BJ (cell line): ENCODE measurements at places on chromosomes 1 and 21.

DNA sequence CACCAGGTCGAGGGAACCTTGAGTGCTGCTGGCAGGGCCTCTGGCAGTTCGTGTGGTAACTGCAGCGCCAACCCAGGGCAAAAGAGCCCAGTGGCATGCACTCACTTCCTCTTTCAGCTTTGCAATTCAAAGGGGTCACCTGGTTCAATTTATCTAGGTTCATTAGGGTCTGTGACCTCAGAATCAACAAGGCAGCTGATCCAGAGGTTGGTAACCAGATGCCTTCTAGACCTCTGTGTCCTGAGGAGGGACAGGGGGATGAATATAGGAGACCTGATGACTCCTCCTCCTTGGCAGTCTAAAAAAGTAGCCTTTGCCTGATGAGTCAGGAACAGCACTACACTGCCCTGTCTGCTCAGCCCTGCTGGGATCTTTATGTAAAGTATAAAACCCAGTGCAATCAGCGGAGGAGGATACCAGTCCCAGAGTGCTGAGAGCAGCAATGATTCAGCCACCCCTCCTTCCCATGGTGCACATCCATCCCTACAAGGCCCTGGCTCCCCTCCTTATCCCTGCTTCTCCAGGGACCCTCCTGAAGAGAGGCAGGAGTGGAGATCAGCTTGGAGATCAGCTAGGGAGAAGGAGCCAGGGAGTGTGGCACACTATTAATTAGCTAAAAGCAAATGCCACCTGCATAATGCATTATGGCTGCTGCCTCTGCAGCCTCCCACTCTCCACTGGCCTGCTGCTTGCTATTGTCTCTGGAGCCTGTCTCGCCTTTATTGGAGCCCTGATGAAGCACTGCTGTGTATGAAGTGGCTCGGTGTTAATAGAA, 11.2 kb upstream of the FMOD start:
- DNase-seq = no peak

GRCh38 chr1:209850342-209850979, 22.7 kb downstream of the UTP25 start:
- no peak for DNase-seq

- no peak for DNase-seq
Observed at GRCh38 chr1:236888903-236889302, 93.8 kb downstream of the MTR start.

GRCh38 chr21:16044676-16045075, 314.9 kb downstream of the USP25 start:
- no peak for DNase-seq

GRCh38 chr1:150970808-150971582, 3.6 kb downstream of the CERS2 start:
- no peak for DNase-seq

GRCh38 chr1:6859415-6860343, 74.4 kb downstream of the CAMTA1 start:
- DNase-seq = peak; percentile 92
